ENCODE measurements at places on chromosomes 16 and 17.

DNA sequence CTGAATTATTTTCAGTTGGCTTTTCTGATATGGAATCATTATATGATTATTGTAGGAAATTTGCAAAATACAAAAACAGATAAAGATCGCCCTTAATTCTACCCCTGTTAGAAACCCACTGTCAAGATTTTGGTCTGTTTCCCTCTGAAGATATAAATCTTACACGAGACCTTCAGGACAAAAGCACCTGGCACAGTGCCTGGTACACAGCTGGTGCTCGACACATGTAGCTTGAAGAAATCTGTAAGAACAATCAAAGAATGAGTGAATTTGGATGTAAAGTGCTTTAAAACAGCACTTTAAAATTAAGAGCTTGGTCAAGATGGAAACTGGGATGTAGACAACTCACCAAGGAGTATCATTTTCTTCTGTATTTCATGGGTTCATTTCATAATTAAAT is 181.1 kb downstream of the C16orf78 start:
- DNase-seq = no peak

DNA sequence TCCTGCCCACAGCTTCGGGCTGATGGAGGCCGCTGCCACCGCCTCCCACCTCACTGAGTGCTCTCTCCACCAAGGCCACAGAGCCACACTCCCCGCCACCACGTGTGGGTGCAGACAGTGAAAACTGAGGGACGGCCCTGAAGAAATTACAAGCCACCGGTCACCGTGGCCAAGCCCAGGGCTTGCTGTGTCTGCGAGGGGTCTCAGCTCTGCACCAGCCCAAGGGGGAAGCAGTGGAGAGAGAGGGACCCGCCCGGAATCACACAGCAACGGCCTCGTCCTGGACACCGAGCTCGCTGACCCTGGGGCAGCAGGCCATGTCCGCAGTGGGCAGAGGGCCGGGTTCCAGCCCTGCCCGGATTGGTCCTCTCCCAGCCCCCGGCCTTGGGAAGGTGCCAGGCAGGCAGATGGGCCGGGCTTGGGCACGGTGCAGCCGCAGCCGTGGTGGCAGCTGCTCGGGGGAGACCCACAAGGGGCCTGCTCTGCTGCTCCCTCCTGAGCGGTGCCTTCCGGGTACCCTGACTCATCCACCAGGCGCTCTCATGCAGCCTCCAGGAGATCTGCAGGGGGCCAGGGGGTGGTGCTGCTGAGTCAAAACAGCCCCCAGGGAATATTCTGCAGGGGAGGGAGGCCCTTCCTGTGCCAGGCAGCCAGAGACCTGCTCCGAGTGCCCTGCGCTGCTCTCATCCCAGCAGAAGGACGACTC is 52.0 kb downstream of the CBFA2T3 start:
- DNase-seq = no peak

- no peak for DNase-seq
Measured at GRCh38 chr16:67017421-67017750, 11.6 kb upstream of the CBFB start.

DNA sequence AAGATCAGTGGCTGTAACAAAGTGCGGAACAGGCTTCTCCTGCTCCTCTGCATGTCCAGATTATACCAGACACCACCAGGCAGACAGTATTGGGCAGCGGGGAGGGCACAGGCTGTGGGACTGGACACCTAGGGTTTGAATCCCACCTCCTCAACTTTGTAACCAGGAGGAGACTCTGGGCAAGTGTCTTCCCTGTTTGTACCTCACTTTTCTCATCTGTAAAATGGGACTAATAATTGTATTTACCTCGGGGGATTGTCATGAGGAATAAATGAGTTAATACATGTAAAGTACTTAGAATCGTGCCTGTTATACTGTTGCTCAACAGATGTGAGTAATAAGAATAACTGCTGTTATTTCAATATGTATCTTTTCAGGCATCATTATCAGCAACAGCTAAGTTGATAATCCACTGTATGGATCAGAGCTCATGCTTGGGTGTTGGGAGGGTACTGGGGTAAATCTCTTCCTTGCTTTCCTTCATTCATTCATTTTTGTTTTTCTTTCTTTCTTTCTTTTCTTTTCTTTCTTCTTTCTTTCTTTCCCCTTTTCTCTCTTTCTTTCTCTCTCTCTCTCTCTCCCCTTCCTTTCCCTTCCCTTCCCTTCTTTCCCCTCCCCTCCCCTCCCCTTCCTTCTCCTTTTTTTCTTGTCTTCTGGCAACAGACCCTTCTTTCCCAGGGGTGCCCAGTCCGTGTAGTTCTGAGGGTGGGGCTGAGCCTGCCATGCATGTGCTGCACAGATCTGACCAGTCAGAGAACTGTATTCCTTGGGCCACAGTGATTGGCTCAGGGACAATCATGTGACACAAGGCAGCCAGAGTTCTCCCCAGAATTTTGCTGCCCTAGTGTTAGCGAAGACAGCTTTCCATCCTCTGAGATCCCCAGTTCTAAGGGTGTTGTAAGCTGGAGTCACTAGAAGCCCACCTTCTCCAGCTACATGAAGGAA is 25.3 kb upstream of the BRD7 start:
- peak; percentile 22 for DNase-seq

GRCh38 chr16:88350922-88351321 is 31.8 kb upstream of the ZNF469 start:
- no peak for DNase-seq

DNA sequence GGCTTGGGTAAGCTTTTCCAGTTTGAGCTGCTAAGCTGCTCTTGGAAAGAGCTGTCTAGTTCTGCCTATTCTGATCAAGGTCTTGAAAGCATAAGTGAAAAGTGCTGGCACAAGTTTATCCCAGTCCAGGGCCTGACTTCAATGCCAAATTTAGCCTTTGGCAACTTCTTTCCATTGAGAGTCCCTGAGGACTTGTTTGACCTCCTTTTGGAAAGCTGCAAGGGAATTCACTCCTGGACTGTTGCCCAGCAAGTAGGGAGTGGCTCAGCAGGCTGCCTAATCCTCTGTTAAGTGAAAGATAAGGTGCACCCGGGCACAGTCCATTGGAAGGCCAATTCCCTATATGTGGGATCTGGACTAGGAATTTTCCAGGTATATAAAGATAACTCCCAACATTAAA is 16.0 kb upstream of the TANC2 start:
- DNase-seq = no peak

DNA sequence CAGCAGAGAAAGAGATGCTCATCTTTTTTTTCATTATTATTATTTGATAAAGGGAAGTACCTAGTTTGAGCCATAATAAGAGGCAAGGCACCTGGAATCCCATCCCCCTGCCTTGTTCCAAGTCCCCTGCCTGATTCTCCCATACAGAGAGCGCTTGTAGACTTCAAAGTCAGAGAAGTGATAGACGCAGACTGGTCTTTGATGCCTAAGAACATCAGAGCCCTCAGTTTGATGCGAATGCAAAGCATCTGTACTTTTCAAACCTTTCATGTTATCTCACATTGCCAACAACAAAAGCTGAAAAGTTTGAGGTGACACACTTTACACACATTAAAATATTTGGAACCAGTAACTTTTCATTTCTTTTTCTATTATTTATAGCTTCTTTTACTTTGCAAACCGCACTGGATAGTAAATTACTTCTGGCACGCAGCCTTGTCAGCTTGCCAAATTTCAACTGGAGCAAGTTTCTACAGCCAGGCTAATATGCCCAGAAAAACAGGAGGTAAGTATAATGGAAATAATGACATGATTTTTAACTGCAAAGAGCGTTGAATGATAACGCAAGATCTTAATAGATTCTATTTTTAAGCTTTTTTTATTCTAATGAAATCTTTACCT is 5.9 kb upstream of the UTP6 start:
- DNase-seq = no peak

DNA sequence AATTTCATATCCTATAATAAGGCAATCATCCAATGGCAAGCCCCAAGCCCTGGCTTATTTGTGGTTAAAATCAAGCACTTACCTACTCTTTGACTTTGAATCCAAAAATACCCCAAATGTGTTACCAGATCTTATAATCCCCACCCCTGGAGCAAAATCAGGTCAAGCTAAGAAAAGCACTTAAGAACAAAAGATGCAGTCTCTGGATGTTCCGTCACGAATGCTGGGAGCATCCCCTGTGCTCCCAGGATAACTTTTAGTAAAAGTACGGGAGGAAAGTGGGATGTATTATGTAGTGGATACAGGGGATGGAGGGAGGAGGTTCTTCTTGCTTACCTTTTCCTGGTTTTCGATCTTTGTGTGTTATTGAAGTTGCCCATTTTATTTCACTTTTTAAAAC is 29.5 kb downstream of the SHISA9 start:
- no peak for DNase-seq

- DNase-seq = no peak
Measured at GRCh38 chr17:80682372-80682771, 137.7 kb downstream of the RPTOR start.

DNA sequence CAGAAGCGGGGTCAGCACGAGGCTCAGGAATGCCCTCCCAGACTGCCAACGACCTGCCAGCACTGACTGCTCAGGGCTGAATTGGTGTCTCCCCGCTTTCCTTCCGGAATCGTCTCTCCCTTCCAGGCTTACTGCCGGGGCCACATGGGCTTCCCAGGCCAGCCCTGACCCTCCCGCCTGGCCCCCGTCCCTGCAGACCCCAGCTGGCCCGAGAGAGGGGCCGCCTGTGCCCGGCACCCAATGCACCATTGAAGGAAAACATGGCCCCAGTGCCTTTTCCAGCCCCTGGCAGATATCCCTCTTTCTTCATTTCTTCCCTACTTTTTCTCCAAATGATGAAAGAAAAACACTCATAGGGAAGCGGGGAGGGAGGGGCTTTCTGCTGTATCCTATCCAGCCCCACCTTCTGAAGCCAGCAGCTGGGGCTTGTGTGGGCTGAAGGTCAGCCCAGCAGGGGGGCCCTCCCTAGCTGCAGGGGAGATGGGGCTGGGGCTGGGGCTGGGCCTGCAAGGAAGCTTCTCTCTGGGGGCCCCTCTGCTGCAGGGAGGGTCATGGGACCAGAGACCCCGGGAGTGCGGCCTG is 25.9 kb downstream of the ZNF469 start:
- DNase-seq = no peak

All from ureter (tissue), 1 donor.